Mammary epithelial cell (primary cell): ENCODE measurements at places on chromosomes 16 and 17. TPM values are rescaled to one million over a fixed set of nuclear protein-coding genes. Genes with fewer than 3 reads are reported as not detected.

DNA sequence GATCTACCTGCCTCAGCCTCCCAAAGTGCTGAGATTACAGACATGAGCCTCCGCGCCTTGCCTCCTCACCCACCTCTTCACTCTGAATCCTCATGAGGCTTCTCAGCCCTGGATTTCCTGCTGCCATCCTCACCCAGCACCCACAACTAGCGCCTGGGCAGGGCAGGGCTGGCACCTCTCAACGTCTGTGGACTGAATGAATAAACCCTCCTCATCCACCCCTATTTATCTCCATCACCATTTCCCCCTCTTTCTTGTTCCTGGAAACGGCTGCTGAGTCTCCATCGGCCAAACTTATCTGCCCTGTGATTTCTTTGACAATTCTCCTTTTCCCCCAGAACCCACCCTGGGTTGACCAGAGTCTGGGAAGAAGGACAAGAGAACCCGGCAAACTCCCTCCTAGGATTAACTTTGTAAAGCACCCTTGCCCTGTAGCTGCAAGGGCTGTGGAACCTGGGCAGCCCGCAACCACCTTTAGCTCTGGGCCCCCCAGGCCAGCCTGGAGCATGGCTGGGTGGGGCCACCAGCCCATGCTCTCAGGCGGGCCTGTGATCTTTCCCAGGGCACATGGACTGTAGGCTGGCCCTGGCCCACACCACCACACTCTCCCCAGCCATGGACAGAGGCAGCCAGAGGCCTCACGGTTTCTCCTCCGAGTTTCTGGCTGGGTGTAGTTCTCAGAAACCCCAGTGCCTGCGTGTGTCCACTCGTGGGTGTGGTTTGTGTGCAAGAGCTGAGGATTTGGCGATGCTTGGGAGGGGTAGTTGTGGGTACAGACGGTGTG, 2.4 kb downstream of the SPN start:
- no peak for DNase-seq

- DNase-seq, result no peak
Observed at GRCh38 chr17:77420095-77420803, 279.5 kb downstream of the SEC14L1 start.

DNA sequence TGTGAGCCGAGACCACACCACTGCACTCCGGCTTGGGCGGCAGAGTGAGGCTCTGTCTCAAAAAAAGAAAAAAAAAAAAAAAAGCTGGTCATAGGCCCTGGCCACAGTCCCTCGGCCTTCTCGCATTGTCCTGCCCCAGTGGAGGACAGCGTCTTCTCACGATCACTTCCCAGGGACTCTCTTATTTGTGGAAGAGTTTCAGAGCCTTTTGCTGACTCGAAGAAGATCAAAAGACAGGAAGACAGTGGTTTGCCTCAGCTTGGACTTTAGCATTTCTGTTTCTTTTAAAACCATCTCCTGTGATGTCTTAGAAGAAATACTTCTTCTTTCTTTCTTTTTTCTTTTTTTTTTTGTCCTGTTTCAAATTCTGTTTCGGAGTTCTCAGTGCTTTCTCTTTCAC, 210.0 kb downstream of the FTO start:
- no peak for DNase-seq

DNA sequence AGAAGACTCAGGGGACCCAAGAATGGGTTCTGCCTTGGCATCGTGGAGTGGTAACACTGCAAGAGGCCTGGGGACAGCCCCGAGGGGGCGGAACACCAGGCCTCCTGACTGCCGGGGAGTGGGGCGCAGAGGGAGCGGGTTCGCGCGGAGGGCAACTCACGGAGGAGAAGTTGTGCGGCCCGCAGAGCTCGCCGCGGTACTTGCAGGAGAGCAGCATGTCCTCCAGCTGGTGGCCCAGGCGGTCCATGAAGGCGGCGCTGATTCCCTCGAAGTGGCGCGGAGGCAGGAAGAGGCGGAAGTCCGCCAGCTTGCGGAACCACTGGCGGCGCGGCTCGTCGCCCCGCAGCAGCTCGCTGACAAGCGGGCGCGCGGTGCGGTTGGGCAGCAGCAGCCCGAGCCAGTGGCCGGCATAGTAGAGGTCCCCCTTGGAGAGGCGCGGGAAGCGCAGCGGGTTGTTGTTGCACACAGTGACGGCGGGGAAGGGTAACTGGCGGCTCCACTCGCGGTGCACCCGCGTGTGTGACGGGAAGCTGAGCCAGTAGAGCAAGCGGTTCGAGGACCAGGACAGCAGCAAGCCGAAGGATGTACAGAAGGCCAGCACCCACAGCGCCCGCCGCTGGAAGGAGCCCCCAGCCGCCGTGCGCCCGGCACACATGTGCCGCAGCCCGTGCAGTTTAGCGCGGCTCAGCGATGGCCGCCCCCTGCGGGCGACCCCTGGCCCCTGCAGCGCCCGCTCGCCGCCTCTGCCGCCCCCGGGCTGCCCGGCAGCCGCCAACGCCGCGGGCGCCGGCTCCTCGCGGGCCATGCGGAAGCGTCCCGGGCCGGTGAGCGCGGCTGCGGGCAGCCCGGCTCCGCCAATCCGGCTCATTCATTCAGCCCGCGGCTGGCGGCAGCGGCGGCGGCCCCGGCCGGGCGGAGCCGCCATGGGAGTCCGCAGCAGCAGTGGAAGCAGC, 1.6 kb downstream of the ASIC2 start:
- DNase-seq, result peak; percentile 31

DNA sequence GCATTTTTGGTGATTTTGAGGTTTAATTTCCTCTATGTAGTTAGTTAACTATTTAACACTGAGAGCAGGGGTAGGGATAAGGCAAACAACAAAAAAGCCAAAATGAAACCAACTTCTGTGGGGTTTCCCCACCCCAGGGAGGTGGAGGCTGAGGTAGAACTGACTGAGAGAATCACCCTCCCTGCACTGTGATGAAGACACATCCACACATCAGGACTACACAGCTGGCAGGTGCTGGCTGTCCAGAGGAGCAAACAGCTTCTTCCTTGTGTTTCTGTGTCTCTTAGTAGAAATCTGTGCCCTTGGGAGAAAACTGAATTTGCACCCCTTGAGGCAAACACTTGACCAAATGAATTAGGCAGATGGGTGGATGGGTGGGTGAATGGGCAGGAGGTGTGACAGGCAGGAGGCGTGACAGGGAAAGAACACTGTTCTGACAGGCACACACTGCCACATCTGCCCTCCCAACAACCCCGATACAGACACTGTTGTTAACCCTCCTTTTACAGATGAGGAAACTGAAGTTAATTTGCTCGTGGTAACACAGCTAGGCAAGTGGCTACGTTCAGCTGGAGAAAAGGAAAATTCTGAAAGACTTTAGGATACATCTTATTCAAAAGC, 62.9 kb upstream of the AMZ2 start:
- DNase-seq, result no peak

GRCh38 chr17:1639549-1640180, 5.9 kb downstream of the SCARF1 start:
- no peak for DNase-seq

DVL2 gene
- 7.9 TPM for polyA plus RNA-seq

DNA sequence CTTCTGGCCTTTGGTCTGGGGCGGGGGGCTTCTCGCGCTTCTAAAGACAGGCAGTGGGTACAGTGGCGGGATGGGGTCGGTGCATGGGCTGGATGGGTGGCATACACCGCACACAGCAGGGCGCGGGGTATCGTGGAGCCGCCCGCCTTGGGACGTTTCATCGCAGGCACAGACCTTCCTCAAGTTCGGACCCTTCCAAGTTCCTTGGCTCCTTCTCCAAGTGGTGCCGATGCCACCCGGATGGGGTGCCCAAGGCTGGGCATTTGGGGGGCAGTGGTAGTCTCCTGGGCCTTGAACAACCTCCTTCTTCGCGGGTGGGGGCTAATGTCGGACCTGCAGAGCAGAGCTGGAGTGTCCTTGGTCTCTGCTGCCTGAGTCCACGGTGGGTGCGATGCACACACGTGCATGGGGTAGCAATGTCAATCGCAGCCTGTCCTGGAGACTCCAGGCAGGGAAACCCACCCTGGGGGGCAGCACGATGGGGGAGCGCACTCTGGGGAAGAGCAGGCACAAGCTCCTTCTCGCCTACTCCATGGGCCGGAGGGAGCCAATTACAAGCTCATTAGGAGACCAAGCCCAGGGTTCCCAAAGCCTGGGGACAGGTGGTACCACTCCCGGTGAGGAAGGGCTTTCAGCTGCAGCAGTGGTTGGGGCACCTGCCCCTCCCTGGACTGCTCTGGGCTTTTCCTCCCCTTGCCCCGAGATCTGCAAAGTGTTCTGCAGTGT, 686 bp upstream of the MTSS2 start:
- no peak for DNase-seq

CACNG1 gene
- polyA plus RNA-seq, result not detected

SYNGR3 gene
- polyA plus RNA-seq, result 0.33 TPM

TCAP gene
- 0.10 TPM for polyA plus RNA-seq

- no peak for DNase-seq
Observed at GRCh38 chr17:57778306-57778705, 33.2 kb upstream of the CCDC182 start.

DNA sequence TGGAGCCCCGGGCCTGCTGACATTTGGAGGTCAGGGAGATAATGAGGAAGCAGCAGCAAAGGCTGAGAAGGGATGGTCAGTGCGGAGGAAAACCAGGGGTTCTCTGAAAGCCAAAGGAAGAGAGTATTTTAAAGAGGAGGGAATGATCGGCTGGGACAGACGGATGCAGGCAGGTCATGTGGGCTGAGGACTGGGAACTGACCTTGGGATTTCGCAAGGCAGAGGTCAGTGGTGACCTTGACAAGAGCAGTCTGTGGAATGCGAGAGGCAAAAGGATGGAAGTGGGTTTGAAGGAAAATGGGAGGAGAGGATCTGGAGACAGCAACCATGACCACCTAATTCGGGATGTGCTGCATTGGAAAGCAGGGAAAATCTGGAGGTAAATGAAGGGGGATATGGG, 10.2 kb downstream of the EFTUD2 start:
- no peak for DNase-seq

MT1M gene
- not detected for polyA plus RNA-seq

BAIAP3 gene
- polyA plus RNA-seq, result 0.11 TPM

DNA sequence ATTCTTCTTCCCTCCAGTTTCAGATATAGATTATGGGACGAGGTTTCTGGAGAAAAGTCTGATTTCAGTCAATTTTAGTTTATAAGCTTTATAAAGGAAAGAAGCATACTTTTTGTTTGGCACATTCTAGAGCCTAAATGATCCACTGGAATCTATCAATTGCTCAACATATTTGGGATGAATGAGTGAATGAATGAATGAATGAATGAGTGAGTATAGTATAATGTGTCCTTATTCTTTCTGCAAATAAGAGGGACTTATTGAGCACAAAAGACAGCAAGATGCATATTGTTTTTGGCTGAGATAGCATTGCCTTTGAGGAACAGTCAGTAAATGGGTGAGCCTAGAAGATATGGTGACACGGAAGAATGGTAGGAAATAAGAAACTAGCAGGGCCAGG, 245.4 kb downstream of the SHISA9 start:
- DNase-seq, result no peak

DNA sequence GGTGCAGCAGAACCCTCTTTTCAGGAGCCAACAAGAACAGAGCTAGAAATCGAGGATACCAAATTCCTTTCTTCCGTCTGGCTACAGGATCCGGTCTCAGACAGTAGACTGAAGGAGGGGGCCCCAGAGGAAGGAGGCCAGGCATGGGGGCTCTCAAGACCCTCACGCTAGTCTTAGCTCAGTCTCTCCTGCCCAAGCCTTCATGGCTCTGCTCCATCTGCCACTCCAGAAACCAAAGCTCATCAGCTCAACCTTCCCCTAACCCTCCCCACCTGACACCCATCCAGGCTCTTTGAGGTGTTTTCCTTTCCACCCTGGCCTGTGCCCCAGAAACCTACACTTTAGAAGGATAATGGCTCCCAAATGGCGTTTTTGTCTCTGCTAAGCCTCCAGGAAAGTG, 6.2 kb upstream of the TMEM92 start:
- no peak for DNase-seq

LGALS9B gene
- polyA plus RNA-seq, result not detected

- DNase-seq, result no peak
Observed at GRCh38 chr17:34527908-34528470, 51.4 kb upstream of the TMEM132E start.

DNA sequence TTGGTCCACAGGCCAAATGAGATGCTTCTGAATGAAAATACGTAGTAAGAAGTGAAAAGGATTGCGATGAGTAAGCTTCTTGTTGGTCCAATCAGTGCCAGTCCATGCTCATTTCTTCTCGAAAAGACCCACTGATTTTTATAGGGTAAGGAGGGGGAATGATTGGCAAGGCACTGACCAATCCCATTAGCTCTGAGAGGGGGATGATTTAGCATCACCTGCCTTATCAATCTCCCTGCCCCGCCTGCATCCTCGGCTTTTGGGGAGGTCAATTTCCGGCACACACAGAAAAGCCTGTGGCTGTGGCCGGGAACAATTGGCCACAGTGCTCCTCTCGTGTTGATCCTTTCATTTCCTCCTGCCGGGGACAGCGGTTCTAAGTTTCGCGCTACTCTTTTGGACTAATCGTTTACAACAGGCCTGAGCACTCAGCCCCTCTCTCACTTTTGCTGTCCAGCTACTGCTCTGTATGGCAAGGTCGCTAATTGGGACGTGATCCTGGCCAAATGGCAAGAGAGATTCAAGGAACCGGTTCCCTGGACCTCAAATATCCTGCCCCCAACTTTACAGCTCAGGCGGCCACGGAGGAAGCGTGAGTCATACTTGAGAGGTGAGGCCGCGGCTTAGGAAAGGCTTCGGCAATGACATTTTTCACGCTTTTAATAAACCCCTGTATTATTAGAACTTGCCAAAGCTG, 43.1 kb downstream of the TBX4 start:
- peak; percentile 89 for DNase-seq

DNA sequence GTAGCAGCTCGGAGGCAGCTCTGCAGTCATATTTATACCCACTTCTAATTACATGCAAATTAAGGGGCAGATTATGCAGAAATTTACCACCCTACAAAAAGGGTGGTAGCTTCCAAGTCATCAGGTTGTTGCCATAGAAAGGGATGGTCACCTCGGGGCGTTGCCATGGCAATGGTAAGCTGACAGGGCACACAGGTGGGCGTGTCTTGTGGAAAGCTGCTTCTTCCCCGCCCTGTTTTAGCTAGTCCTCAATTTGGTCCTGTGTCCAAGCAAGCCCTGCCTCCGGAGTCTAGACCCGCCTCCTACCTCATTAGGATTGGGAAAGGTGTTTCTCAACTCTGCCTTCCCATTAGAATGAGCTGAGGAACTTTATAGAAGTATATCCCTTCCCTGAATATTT, 98.7 kb downstream of the HS3ST2 start:
- no peak for DNase-seq

- DNase-seq, result no peak
Observed at GRCh38 chr17:2179615-2180295, 123.8 kb downstream of the SMG6 start.

DNA sequence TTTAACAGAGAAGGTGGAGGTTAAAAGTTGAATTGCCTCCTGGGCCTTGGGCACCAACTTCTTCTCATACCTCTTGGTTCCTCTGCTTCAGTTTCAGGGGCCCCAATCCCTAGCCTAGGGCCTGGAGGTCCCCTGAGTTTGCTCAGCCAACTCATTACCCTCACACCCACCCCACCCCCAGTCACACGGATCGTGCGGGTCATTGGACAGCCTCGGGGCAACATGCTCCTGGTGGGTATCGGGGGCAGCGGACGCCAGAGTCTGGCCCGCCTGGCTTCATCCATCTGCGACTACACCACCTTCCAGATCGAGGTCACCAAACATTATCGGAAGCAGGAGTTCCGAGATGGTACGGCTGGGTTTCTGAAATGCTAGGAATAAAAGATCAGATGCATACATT, 36.0 kb upstream of the KDM6B start:
- DNase-seq, result no peak
